Effector memory CD4-positive, alpha-beta T cell (primary cell): ENCODE measurements at places on chromosomes 1 and 21.
A peak's percentile ranks its signal among the peaks of the same experiment; 100 is the strongest.

DNA sequence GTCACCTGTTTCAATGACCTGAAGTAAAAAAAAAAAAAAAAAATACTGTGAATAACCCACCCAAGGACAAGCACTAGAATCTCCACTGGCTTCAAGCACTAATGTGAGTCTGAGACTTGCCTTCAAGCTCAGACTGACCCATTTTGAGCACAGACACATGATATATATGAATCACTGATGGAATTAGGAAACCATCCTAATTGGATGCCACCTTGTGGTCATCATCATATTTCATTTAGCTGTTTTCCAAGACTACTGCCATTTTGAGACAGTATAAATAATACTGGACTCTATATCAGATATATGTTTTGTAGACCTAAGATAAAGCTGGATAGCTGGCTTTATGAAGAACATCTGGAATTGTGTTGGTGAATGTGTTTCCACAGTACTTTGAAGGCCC is 1232.0 kb downstream of the KCNT2 start:
- no peaks in the 10 kb centered on the region for H3K36me3 ChIP-seq
- no peak overlapping the region for H3K27ac ChIP-seq
- H3K27me3 ChIP-seq = no peaks in the 10 kb centered on the region
- DNase-seq = no peak
- H3K4me3 ChIP-seq = no peak overlapping the region
- H3K4me1 ChIP-seq = no peaks in the 10 kb centered on the region

- no peak overlapping the region for H3K27ac ChIP-seq
- DNase-seq = no peak
- H3K36me3 ChIP-seq = no peaks in the 10 kb centered on the region
Observed at GRCh38 chr1:97654876-97655585, 265.8 kb downstream of the DPYD start.

- H3K36me3 ChIP-seq = no peaks in the 10 kb centered on the region
- peak overlapping the region; percentile 79 for H3K4me3 ChIP-seq
Observed at GRCh38 chr1:166875302-166875733, 746 bp downstream of the TADA1 start.

DNA sequence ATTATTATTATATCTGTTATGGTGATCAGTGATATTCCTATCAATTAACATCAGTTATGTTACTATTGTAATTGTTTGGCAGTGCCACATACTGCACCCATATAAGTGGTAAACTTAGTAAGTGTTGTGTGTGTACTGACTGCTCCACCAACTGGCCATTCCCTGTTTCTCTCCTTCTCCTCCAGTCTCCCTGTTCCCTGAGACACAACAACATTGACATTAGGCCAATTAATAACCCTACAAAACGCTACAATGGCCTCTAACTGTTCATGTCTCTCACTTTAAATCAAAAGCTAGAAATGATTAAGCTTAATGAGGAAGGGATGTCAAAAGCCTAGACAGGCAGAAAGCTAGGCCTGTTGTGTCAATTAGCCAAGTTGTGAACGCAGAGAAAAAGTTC is 6.6 kb upstream of the THRAP3 start:
- peaks cover 3% of the 10 kb centered on the region for H3K4me1 ChIP-seq
- H3K36me3 ChIP-seq = no peaks in the 10 kb centered on the region
- no peak overlapping the region for H3K4me3 ChIP-seq
- no peaks in the 10 kb centered on the region for H3K27me3 ChIP-seq

DNA sequence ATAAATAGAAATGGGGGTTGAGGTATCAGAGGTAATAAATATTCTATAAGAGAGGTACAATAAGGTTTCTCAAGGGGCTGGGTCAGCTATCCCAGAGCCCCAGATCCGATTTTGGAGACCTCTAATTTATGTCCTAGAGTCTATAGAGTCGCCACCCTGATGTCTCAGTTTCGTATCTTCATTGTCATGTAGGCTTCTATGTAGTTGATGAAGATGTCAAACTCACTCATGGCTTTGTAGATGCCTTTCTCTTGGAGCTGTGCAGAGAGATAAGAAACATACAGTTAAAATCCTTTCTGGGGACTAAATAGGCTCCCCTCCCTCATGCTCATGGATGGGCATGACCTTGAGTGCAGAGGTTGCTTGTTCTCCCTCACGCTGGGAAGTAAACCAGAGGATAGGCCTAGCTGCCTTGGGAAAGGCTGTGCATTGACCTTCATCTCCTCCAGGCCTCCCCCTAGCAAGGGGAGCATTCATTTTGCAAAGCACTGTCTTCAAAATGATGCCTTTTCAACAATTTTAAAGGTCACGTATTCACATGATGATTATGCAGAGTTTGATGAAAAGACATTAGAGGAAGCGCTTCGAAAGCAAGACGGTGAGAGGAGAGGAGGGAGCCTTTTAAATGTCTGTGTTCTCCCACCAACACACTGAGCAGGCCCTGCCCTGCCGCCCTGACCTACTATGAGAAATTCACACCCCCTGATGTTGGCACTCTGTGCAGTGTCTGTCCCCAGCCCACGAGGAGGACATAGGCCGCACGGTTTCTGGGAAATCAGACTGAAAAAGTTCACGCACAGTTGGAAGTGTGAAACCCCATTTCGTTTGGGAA is 1.9 kb upstream of the IL19 start:
- H3K27me3 ChIP-seq = no peaks in the 10 kb centered on the region
- H3K4me3 ChIP-seq = no peak overlapping the region
- DNase-seq = no peak
- no peak overlapping the region for H3K27ac ChIP-seq
- no peaks in the 10 kb centered on the region for H3K36me3 ChIP-seq
- H3K4me1 ChIP-seq = peaks cover 67% of the 10 kb centered on the region

DNA sequence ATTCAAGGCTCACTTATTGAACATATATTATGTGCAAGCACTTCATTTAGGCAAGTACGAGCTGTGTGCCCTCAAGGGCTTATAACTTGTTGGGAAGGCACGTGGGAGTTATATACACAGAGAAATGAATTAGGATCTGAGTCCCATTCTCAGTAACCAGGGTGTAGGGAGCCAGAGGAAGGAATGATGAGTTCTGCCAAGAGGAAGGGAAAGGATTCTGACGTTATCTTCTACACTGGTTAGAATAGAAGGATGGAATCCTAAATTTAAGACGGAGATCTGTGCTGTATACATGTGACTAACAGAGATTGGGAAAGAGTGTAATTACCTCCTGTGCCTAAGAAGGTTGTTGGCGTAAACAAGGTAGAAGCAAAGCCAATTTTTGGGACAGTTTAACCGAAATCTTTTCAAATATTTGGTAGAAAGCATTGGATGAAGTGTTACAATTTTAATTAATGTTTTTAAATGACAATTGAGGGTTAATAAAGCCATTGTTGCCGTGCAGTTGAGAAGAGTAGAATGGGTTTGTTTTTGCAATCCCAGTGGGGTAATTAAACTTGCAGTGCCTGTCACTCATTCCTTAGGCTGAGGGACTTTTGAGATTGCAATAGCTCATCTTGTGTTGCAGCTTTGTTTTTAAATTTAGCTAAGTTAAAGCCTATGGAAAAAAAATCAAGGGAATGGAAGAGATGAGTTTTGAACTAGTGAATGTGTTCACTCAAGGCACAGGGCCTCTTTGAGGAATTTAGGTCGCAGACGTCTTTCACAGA is 177.2 kb downstream of the NFIA start:
- no peaks in the 10 kb centered on the region for H3K27me3 ChIP-seq
- no peak overlapping the region for H3K4me3 ChIP-seq
- H3K27ac ChIP-seq = no peak overlapping the region
- peaks cover 3% of the 10 kb centered on the region for H3K4me1 ChIP-seq
- DNase-seq = no peak

DNA sequence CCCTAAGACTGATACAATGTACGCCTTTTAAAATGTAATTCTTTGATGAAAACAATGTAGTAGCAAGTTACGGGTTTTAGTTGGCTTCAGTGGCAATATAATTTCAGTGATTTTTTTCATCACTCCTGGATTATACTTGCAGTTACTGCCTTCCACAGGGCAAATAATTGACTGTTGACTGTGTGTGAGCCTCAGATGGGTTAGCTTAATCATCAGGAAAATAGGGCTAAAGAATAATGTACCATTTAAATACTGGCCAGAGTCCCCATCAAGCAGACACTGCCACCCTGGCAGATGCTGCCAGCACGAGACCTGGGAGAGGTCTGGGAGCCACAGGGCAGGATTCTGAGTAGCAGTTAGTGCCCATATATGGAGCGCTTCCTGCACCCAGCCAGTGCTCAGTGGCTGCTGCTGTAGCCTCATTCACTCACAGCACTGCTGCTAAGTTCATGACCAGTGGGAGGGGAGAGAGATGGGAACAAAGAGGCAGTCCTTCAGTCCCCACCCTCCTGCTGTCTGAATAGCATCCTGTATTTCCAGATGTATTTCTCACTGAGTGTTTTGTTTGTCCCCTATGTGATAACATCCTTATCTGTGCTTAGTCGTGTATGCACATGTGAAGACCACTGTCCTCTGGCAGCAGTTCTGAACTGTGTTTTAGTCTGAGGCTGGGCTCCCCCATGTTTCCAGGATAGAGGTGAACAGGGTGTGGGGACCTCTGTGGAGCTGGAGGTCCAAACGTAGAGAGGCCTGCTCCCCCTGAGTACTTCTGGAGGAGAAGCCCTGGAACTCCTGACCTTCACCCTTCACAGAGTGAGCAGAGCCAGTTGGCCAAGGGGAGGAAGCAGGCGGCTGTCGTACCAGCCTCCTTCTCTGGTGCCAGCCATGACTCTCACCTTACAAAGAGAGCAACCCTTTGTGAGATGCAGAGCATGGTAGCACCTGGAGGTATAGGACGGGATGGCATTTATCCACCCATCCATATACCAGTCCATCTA is 80.4 kb downstream of the ADARB1 start:
- no peak overlapping the region for H3K4me3 ChIP-seq
- H3K27me3 ChIP-seq = no peaks in the 10 kb centered on the region
- peak; percentile 15 for DNase-seq
- H3K36me3 ChIP-seq = no peaks in the 10 kb centered on the region

- H3K27ac ChIP-seq = no peak overlapping the region
- no peaks in the 10 kb centered on the region for H3K27me3 ChIP-seq
- DNase-seq = no peak
- no peaks in the 10 kb centered on the region for H3K36me3 ChIP-seq
- no peak overlapping the region for H3K4me3 ChIP-seq
Observed at GRCh38 chr1:184254849-184255248, 132.0 kb upstream of the C1orf21 start.

DNA sequence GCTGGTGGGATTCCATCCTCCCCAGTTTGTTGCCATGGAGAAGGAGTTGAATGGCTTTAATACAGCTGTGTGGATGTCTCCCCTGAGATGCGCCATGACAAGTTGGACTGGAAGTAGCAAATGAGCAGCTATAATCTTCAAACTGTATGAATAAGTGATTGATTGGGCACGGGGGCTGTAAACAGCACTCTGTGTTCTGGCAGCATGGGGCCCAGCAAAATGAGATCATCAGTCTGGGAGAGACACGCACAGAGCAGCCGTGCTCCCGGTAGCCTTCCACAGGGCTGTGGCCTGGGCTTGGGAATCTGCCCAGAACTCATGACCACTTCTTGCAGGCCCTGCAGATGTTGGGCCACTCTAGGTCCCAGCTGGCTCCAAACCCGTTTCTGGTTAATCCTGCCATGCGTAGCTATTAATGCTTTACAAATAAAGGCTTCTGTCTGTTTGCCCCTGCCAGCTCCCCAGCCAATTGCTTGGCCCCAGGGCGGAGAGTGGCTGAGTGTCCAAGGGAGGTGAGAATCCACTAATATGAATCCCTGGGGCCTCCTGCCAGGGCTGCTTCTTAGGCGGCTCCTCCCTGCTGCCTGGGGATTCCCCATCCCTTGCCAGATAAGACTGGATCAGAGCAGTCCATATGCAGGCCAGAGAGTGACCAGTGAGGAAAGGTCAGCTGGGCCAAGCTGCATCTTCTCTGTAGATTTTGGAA is 642.9 kb downstream of the AJAP1 start:
- no peak overlapping the region for H3K27ac ChIP-seq
- H3K27me3 ChIP-seq = no peaks in the 10 kb centered on the region
- H3K4me1 ChIP-seq = no peaks in the 10 kb centered on the region
- H3K4me3 ChIP-seq = no peak overlapping the region
- no peak for DNase-seq
- no peaks in the 10 kb centered on the region for H3K36me3 ChIP-seq

DNA sequence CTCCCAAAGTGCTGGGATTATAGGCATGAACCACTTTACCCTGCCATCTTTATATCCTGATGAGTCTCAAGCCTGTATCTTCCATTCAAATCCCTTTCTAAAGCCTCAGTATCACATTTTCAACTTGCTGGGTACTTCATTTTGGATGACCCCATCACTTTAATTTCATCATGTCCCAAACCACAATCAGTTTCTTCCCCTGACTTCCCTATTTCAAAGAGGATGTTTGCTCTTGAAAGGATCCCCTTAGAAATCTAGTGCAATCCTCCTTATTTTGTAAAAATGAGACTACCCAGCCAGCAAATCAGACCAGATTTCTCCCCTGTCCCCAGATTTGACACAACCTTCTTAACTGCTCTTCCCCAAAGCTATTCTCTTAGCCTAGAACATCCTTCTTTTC is 7.0 kb upstream of the TRIT1 start:
- H3K36me3 ChIP-seq = no peaks in the 10 kb centered on the region
- H3K27ac ChIP-seq = no peak overlapping the region
- DNase-seq = no peak
- no peaks in the 10 kb centered on the region for H3K27me3 ChIP-seq
- no peaks in the 10 kb centered on the region for H3K4me1 ChIP-seq

DNA sequence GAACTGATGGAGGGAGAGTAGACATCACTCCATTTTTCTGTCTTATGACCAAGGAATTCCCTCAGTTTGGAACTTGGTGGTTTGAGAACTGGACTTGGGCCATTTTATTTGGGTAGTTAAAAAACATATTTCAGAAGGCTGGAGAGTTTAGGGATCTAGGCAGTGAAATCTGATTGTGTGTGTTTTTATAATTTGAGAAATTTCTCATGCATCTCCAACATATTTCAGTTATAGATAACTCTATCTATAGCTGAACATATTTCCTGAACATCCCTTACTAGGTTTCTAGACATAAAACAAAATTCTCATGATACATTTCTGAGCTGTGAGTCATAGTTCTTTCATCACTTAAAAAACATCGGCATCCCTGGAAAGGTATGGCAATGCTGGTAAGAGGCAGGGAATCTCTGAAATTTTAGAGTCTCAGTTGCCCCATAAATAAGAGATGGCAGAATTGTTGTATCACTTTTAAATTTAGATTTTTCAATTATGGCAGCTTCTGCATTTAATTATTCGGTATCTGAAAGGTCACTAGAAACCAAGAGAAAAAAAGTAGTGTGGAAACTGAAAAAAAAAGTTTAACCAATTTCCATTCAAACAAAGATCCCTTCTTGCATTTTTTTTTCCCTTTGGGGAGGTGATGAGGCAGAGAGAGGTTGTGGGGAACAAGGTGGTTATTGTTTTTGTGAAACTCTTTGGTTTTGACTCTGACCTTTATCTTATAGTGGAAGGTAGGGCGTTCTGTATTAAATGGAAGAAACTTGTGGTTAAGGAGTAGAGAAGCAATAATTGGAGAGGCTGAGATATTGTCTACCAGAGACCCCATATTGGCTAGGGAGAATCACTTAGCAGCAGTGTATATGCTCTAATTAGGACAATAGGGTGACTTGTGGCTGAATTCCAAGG is 102.9 kb downstream of the FASLG start:
- no peaks in the 10 kb centered on the region for H3K36me3 ChIP-seq
- DNase-seq = no peak
- no peaks in the 10 kb centered on the region for H3K4me1 ChIP-seq
- H3K27me3 ChIP-seq = no peaks in the 10 kb centered on the region
- no peak overlapping the region for H3K27ac ChIP-seq
